ENCODE measurements at places on chromosomes 2 and 18. TPM values are rescaled to one million over a fixed set of nuclear protein-coding genes. Genes with fewer than 3 reads are reported as not detected.

GRCh38 chr2:152693033-152693432, 24.2 kb downstream of the PRPF40A start:
- DNase-seq = no peak

The LHCGR gene
- total RNA-seq = not detected

The PTCD3 gene
- 195 TPM for total RNA-seq

GRCh38 chr2:129812071-129812470, 167.4 kb upstream of the RAB6C start:
- no peak for DNase-seq

The MGAT4A gene
- total RNA-seq = 8.0 TPM

DNA sequence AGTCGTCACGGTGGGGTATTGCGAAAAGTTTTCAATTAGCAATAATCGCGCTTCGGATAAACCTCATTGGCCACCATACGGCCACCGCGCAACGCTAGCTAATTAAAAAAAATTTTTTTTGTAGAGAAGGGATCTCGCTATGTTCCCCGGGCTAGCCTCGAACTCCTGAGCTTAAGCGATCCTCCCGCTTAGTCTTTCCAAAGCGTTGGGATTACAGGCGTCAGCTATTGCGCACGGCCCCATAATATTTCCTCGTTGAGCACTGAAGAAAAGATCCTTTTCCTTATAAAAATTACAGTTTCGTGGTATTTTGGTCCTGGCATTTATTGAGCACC, 759 bp upstream of the ACTR1B start:
- peak; percentile 58 for DNase-seq

GRCh38 chr2:196309691-196310090, 138.3 kb upstream of the STK17B start:
- DNase-seq = no peak

The PLEK gene
- total RNA-seq = not detected

DNA sequence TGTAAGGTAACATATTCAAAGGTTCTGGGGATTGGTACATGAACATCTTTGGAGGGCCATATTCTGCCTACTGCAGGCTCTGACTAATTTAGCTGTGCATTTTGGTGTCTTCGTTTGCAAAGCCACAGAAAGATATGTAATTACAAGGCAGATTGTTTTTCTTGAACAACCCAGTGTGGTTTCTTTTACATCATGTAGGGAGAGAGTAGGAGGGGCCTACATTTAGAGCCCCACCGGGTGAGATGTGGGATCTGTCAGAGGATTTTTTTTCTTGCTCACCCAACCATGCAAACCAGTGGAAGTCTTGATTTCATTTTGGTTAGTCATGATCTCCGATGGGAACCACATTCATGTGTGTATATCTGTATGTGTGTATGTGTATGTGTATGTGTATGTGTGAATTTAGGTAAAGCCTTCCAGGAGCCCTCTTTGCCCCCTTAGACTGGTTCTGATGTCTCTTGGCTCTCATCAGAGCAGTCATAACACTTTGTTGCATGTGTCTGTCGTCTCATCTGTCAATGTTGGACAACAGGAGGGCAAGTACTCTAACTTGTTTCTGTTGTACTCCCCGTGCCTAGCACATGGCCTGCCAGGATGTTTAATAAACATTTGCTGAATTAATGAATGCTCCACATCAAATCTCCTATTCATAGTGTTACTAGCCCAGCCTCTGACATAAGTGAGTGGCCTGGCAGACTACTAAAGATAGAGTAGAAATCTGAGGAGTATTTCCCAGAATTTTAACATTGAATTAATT, 239.9 kb downstream of the MTX2 start:
- no peak for DNase-seq

The ACADL gene
- total RNA-seq = 0.09 TPM

DNA sequence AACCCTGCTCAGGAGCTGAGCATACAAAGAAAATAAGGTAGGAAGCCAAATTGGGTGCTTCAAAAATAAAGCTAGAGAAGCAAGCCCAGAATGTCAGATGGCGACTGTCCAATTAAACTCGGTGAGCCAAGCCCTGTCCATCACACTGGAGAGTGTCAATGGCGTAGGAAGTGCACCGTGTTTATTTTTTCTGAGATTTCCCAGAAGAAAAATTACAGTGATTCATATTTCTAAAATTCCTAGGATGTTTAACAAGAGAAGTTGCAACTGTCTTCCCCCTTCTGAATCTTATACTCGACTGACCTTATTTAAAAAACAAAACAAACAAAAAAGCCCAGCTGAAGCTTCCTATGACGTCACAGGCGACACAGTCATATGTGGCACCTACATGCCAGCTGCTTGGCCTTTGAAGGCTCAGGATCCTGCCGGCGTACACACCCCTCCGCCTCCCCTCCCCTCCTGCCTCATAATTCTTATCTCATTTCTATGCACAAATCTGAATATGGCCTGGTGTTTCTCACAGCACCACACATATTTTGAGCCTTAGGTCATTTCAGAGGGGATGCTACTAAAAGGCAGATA, 60.8 kb downstream of the MBP start:
- DNase-seq = no peak

- DNase-seq = no peak
Measured at GRCh38 chr2:50594233-50594632, 437.7 kb downstream of the NRXN1 start.

- peak; percentile 3 for DNase-seq
Measured at GRCh38 chr2:180699657-180700361, 280.6 kb upstream of the UBE2E3 start.

GRCh38 chr18:6132751-6133368, 237.5 kb upstream of the TMEM200C start:
- DNase-seq = no peak

- DNase-seq = peak; percentile 19
Measured at GRCh38 chr2:66571918-66572317, 137.0 kb downstream of the MEIS1 start.

The EFEMP1 gene
- total RNA-seq = 25.5 TPM

DNA sequence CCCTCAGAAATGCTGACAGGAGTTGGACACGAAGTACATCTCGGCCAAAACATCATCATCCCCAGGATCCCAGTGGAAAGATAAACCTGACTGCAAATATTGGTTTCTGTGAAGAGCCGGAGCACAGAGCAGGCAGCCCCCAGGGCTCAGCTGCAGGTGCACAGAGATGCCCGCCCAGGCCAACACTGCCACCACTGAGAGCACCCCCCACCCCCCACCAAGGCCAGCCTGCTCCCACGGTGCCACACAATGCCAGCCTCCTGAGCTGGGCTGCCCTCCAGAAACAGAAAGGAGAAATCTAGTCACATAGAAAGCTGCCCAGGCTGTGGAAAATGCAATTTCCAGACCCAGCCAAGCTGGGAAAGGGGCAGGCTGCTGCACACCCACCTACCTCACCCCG, 71.7 kb downstream of the GALNT14 start:
- DNase-seq = no peak

DNA sequence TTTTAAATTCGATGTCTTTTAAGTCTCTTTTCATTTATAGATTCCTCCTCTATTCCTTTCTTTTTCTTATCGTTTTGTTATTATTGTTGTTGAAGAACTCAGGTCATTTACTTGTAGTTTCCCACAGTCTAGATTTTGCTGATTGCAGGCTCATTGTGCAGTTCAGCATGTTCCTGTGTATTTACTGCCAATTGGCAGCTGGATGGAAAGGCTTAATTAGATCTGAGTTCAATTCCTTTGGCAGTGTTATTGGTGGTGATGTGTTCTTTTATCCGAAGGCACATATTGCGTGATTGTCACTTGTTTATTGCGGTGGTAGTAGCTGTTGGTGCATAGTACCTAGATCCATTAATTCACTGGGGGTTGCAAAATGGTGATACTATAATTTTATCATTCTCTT, 180.7 kb downstream of the BABAM2 start:
- no peak for DNase-seq

The DUSP19 gene
- total RNA-seq = 3.5 TPM

DNA sequence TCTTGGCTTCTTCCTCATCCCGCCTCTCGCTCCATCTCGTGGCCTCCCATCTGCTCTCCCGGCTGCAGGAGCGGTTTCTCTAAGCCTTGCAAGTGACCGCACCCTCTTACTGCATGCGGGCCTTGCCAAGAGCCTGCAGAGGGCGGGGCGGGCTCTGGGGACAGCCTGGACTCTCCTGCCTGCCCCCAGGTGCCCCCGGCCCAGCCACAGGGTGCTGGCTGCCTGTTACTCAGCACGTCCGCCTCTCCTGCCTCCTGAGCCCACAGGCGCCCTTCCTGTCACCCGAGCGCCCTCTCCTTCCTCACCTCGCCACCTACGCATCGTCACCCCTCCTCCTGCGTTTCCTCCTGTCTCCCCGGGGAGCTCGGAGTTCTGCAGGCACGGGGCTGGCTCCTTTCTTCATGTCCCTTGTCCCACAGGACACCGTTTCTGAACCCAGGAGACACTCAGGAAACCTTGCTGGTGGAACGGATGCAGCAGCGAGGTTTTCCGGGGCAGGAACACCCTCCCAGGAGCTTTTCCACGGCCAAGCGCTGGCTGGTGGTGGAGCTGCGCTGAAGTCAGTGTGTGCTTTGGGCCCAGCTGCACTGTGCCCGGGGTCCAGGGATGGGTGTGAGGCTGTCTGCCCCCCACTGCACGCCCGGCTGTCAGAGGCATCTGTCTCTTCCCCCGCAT, 28.5 kb downstream of the HPCAL1 start:
- no peak for DNase-seq

The MYL1 gene
- not detected for total RNA-seq

GRCh38 chr2:86239326-86239725, 40.1 kb downstream of the MRPL35 start:
- DNase-seq = no peak

The AMER3 gene
- not detected for total RNA-seq

DNA sequence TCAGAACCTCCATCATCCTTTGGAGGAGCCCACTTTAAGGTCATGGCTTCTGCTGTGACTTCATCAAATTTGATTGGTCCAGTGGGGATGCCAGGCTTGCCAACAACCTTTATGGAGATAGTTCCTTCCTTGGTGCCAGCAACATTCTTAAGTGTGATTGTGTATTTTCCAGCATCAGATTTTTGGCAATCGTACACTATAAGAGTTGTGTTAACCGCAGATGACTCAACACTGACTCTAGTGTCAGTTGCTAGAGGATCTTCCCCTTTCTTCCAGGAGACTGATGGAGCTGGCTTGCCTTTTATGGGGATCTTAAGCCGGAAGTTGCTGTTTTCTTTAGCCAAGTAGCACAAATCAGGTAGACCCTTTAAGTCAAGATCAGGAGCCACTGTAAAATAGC, 98.7 kb downstream of the PLEKHA3 start:
- DNase-seq = no peak

GRCh38 chr2:211982162-211982561, 556.4 kb downstream of the ERBB4 start:
- DNase-seq = no peak

GRCh38 chr18:56233595-56233994, 404.8 kb downstream of the TXNL1 start:
- no peak for DNase-seq

DNA sequence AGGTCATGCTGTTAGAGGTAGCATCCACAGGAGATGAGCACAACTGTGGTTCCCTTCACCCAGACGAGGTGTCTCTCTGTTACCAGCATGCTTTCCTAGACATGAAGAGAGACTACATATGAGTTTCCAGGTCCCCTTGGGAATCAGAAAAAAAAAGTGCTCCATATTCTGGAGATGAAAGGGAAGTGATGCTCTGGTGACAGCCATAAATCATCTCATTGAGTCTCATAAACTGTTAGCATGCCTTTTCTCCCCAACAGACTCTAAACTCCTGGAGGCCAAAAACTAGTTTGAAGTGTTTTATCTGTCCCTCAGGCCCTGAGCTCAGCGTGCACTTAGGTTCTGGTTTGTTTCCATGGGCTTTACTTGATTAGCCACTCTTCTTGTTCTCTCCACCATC, 124.6 kb upstream of the CREB1 start:
- DNase-seq = no peak

- DNase-seq = no peak
Measured at GRCh38 chr2:62477573-62477972, 28.4 kb downstream of the TMEM17 start.

DNA sequence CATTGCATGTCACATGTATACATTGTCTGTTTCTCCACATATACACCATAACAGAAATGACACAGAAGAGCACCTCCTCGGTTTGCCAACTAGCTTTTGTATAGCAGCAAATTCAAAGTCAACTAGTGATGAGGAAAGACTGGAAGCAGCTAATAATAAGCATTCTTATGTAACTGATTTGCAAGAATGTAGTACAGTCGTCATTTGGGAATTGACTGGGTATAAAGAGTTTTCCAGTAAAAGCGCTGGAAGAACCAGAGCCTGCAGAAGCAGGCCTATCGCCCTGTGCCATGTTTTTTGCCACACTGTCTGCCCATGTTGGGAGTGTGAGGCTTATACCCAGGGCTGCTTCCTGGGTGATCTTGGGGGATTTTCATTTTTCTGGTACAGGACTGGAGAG, 310.6 kb downstream of the GBX2 start:
- no peak for DNase-seq

- DNase-seq = no peak
Measured at GRCh38 chr2:110675679-110676078, 2.2 kb downstream of the BUB1 start.
